ENCODE measurements at places on chromosomes 3 and 15. TPM values are rescaled to one million over a fixed set of nuclear protein-coding genes. Genes with fewer than 3 reads are reported as not detected.

- H3K27ac ChIP-seq: no peak overlapping the region
- H3K4me3 ChIP-seq: no peak overlapping the region
- H3K4me1 ChIP-seq: no peaks in the 10 kb centered on the region
- ATAC-seq: no peak
These were observed 5.6 kb upstream of the TMEM45A start for GRCh38 chr3:100486808-100487207.

GRCh38 chr15:52184721-52185120 lies 6.5 kb downstream of the GNB5 start:
- no peaks in the 10 kb centered on the region for H3K27me3 ChIP-seq
- H3K27ac ChIP-seq: no peak overlapping the region

GRCh38 chr15:101374326-101374725 lies 79.3 kb upstream of the SNRPA1 start:
- H3K4me3 ChIP-seq: no peak overlapping the region
- no peak overlapping the region for H3K27ac ChIP-seq
- peaks cover 20% of the 10 kb centered on the region for H3K27me3 ChIP-seq
- H3K4me1 ChIP-seq: no peaks in the 10 kb centered on the region

GRCh38 chr3:65945953-65946352 lies 92.8 kb downstream of the MAGI1 start:
- no peak for ATAC-seq
- H3K36me3 ChIP-seq: no peaks in the 10 kb centered on the region
- peak overlapping the region; percentile 45 for H3K27ac ChIP-seq
- no peaks in the 10 kb centered on the region for H3K27me3 ChIP-seq
- H3K4me3 ChIP-seq: no peak overlapping the region

GRCh38 chr3:88410259-88410658 lies 260.5 kb downstream of the C3orf38 start:
- no peak for ATAC-seq
- no peak overlapping the region for H3K27ac ChIP-seq
- H3K36me3 ChIP-seq: no peaks in the 10 kb centered on the region
- H3K4me3 ChIP-seq: no peak overlapping the region
- no peaks in the 10 kb centered on the region for H3K4me1 ChIP-seq
- H3K27me3 ChIP-seq: no peaks in the 10 kb centered on the region

- H3K27me3 ChIP-seq: no peaks in the 10 kb centered on the region
- no peak overlapping the region for H3K27ac ChIP-seq
- no peaks in the 10 kb centered on the region for H3K4me1 ChIP-seq
- H3K36me3 ChIP-seq: no peaks in the 10 kb centered on the region
- ATAC-seq: no peak
These were observed 381.2 kb downstream of the WDR72 start for GRCh38 chr15:53378096-53378800.

GRCh38 chr15:74431645-74432044 lies 2.1 kb downstream of the SEMA7A start:
- peaks cover 37% of the 10 kb centered on the region for H3K4me1 ChIP-seq
- ATAC-seq: no peak
- H3K27me3 ChIP-seq: peaks cover 62% of the 10 kb centered on the region
- H3K36me3 ChIP-seq: no peaks in the 10 kb centered on the region
- H3K4me3 ChIP-seq: no peak overlapping the region

- H3K36me3 ChIP-seq: no peaks in the 10 kb centered on the region
- H3K27me3 ChIP-seq: no peaks in the 10 kb centered on the region
- H3K4me1 ChIP-seq: no peaks in the 10 kb centered on the region
- ATAC-seq: no peak
- H3K27ac ChIP-seq: no peak overlapping the region
These were observed 62.7 kb upstream of the NR2C2 start for GRCh38 chr3:14884665-14885064.

NLGN1 gene
- 23.5 TPM for total RNA-seq

ALDH1L1 gene
- 67.9 TPM for total RNA-seq

AP2M1 gene
- total RNA-seq: 311 TPM

RAP2B gene
- 13.4 TPM for total RNA-seq
